ENCODE measurements at places on chromosomes 7 and 10.

DNA sequence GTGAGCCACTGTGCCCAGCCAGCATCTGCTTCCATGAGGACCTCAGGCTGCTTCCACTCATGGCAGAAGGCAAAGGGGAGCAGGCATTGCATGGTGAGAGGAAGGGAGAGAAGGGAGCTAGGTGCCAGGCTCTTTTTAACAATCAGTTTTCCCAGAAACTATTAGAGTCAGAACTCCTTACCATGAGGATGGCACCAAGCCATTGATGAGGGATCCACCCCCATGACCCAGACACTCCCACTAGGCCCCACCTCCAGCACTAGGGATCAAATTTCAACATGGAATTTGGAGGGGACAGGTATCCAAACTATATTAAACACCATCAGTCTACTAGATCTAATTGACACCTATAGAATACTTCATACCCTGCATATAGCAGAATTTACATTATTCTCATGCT is 14.2 kb upstream of the MCM10 start:
- DNase-seq, result no peak

- DNase-seq, result no peak
Observed at GRCh38 chr10:127947211-127947610, 40.3 kb downstream of the PTPRE start.

- no peak for DNase-seq
Observed at GRCh38 chr10:51656503-51656902, 42.9 kb downstream of the CSTF2T start.

- DNase-seq, result no peak
Observed at GRCh38 chr7:114857605-114858004, 64.3 kb upstream of the MDFIC start.

- DNase-seq, result no peak
Observed at GRCh38 chr10:11353006-11353896, 258.2 kb downstream of the USP6NL start.

DNA sequence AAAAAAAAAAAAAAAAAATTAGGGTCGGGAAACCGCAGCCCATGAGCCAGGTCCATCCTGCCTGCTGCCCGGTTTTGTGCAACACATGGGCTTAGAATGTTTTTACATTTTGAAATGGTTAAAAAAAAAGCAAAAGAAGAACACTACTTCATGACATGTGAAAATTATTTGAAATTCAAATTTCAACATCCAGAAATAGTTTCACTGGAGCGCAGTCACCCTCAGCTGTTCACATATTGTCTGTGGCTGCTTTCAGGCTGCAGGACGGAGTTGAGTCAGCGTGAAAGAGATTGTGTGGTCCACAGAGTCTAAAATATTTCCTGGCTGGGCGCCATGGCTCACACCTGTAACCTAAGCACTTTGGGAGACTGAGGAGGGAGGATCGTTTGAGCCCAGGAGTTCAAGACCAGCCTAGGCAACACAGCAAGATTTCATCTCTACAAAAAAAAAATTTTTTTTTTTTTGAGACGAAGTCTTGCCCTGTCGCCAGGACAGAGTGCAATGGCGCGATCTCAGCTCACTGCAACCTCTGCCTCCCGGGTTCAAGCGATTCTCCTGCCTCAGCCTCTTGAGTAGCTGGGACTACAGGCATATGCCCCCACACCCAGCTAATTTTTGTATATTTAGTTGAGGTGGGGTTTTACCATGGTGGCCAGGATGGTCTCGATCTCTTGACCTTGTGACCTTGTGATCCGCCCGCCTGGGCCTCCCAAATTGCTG is 63.9 kb upstream of the ECHDC3 start:
- DNase-seq, result peak; percentile 9

GRCh38 chr7:125450749-125451148 is 521.1 kb upstream of the POT1 start:
- no peak for DNase-seq
